Ecto neural progenitor cell (in vitro differentiated cells): ENCODE measurements at places on chromosomes 4 and X.

DNA sequence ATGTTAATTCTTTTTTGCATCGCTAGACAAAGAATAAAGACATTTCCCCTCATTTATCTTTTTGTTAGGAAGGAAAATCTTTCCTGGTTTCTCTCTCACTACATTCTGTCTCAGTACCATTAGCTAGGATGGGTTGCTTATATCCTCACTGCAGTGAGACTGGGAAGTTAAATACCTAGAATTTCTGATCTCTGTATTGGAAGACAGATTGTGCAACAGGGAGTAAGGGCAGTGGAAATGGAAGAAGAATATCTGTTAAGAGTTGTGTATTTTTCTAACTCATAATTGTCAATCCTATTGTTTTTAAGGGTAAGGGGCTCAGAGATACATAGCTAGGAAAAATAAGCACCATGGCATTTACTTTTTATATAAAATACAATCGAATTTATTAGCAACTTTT, 19.6 kb downstream of the PTPN13 start:
- no peak for DNase-seq

- no peak for DNase-seq
Observed at GRCh38 chr4:6884341-6884870, 25.2 kb upstream of the TBC1D14 start.

GRCh38 chr4:163967263-163967662, 472.8 kb downstream of the TMA16 start:
- no peak for DNase-seq

DNA sequence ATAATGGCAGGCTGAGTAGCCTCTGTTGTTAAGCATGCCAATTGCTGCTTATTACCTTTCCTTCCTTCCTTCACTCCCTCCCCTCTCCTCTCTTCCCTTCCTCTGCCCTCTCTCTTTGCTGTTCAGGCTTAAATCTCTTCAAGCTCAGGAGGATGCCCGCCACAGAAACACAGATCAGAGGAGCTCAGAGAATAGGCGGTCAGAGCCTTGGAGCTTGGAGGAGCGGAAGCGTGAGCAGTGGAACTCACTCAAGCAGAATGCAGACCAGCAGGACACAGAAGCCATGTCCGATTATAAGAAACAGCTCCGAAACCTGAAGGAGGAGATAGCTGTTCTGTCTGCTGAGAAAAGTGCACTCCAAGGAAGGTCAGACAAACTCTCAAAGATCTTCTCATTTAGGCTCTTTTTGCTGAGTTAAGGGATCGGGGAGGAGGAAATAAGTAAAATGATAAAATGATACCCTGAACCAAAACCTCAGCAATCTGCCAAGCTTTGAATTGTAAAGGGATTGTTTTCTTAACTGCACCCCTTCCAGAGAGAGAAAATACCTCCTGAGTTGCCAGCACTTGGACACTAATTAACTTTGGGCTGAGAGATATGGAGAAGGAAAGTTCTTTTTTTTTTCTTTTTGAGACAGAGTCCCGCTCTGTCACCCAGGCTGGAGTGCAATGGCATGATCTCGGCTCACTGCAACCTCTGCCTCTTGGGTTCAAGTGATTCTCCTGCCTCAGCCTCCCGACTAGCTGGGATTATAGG, 20.9 kb downstream of the SPATA18 start:
- DNase-seq: peak; percentile 59

DNA sequence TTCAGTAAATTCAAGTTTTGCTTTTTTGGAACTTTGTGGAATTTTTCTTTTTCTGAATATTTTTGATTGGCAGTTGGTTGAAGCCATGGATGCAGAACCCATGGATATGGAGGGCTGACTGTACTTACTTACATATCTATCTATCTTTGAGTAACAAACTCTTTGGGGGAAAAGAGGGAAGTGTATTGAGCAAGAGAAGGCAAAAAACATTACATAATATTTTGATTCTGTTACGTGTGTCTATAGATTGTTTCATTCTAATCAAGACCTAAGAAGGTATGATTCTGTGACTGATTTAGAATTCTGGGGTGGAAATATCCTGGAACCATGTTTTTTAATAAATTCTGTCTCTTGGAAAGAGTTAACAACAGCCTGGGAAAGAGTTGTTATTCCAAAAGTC, 31.5 kb downstream of the GRSF1 start:
- DNase-seq: no peak
